Upper lobe of right lung (tissue), 1 donor: ENCODE measurements at places on chromosomes 16 and 17.
A peak's percentile ranks its signal among the peaks of the same experiment; 100 is the strongest.

- peak; percentile 100 for DNase-seq
These were observed at the start of the genes EMC6 and TAX1BP3 for GRCh38 chr17:3668279-3669084. EMC6 (plus strand) TSS chr17:3668812; CDS start chr17:3669147, 335 bp downstream. TAX1BP3 (minus strand) TSS chr17:3668578; CDS start chr17:3668526, 52 bp downstream.

GRCh38 chr16:10852948-10853347, 24.1 kb upstream of the CIITA start:
- DNase-seq, result no peak

- DNase-seq, result no peak
These were observed 34.5 kb downstream of the FAM222B start for GRCh38 chr17:28807925-28808634.

DNA sequence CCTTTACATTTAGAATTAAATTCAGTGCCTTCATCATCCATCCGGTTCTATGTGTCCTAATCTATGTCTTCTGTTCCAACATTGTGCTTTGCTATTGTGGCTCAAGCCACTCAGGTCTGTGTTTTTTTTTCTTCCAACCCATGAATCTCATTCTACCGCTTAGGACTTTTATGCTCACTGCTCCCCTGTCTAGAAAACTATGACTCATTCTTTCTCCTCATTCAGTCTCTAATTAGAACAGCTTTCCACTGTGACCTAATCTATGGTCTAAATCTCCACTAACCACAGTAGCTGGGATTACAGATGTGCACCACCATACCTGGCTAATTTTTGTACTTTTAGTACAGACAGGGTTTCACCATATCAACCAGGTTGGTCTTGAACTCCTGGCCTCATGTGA, 418.7 kb downstream of the KCNJ2 start:
- DNase-seq, result no peak

GRCh38 chr16:12170103-12171040, 193.8 kb downstream of the SNX29 start:
- DNase-seq, result no peak

- no peak for DNase-seq
These were observed 164.0 kb downstream of the LAT start for GRCh38 chr16:29148867-29149272.

DNA sequence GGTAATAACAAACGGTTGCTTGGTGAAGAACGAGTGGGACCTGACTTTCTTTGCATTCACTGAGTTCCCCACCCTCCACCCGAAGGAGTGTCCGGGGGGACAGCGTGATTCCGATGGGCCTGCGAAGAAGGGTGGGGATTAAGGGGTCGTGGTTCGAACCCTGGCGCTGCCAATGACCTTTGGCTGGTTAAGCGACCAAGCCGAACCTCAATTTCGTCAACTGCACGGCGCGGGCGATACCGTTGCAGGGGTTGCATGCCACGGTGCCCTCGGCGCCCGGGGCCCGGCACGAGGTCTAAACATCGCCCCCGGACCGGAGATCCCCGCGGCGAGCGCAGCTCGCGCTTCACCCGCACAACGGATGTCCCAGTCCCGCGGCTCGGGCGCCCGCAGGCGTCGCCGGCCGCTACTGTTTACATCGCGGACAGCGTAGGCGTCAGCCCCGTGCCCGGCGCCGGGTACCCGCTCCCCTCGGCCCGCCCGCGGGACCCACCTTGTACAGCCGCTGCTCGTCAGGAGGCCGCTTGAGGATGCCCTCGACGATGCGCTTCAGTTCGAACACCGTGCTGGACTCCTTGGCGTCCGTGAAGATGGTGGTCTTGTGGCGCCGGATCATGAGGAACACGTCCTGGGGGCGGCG, 460 bp downstream of the ELOB start:
- DNase-seq, result peak; percentile 77

DNA sequence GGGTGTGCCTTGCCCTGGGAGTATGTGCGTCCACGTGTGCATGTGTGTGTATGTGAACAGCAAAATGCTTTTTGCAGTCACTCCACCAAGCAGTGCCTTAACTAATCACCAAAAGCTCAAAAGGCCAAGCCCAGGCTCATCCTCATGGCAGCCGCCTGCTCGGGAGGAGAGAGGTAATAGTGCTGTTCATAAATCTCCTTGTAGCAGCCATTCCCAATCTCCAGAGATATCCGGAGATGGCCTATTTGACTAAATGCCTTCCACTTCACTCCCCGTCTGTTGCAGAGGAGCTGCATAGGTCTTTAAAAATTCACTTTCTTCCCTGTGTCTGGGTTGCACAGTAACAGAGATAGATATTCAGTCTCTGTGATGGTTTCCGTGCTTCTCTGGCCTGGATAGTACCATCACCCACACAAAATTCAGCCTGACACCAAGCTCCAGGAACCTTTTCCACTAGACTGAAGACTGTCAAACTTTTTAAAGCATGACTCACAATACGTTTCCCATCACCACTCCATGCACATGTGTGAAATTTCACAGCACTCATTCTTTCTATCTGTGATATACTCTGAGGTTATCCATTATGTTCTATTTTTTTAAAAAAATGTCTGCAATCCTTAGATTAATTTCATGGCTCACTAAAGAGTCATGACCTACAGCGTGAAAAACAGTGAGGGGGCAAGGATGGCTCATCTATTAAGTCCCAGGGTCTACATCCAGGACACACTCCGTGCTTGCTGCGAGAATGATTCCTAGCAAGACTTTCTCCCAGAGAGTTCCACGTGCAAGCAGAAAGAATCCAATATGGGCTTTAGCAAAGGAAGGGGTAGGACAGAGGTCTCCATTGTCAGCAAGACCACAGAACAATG, 357.8 kb downstream of the GRIN2A start:
- no peak for DNase-seq

DNA sequence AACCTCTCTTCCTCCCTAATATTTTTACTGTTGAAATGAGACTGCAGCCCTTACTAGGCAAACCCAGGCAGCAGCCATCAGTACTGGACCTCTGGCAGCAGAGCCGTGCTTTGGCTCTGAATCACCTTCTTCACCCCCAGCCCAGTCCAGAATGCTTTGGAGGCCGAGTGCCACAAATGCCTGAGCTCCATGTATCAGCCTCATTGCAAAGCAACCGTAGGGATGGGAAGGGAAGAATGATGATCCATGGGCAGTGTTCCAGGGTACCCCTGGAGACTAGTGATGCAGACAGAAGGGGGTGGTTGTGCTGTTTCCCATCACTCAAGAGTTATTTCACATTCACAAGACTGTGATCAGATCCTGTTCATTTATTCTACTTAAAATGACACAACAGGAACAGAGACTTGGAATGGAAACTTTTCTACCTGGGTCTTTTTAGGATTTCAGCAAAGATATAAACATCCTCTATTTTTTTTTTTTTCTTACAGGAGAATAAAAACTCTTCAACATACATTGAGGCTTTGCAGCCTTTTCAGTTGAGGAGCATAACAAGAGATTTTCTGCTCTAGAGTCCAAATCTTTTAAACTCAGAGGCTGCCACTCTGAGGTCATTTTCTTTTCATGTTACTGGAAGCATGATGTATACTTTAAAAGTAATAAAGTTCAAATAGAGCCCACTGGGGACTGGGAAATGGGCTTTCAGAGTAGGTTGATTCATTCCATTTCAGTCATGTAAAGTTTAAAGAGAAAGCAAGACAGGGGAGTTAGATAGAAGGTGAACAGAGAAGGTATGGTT, 138.3 kb downstream of the KCNJ2 start:
- no peak for DNase-seq

GRCh38 chr17:47240806-47241205, 12.8 kb upstream of the ITGB3 start:
- DNase-seq, result no peak

DNA sequence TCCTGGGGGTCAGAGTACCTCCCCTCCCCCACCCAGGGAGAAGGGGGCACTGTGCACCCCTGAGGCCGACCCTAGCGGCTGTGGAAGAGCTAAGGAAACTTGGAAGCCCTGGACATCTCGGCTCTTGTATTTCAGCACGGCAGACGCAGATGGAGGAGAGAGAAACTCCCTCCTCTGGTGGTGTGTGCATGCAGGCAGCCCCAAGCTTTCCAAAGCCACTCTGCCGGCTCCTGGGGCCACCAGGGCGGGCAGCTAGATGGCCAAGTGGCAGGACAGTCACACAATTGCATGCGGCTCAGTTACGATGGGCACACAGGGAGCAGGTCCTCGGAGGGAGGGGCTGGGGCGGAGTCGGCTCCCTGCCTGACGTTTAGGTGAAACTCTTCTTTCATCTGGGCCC, 195.5 kb downstream of the RBFOX3 start:
- no peak for DNase-seq

- no peak for DNase-seq
These were observed 34.9 kb downstream of the NUP93 start for GRCh38 chr16:56764835-56765234.

DNA sequence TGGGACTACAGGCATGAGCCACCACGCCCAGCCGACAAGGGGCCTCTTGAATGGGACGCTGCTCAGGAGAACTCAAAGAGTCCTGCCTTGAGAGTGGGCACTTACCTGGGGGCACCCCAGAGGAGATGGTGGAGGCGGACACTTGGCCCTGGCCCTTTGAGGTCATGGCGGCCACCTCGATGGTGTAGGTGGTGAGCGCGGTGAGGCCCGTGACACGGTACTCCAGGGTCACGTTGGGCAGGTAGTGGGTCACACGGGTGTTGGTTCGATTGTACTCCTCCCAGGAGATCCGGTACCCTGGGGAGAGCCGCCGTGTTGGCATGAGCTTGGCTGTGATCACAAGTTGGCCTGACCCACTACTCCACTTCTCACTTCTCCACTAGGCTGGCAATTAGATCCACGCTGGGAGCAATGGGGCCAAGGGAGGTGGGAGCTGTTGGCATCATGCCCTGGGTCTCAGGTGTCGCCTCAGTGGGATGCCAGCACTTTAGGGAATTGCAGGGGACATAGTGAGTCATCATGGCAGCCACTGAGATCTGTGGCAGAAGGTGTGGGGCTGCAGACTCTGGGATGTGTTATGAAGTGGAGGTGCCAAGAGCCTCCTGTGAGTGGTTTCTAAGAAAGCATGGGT, 89.2 kb upstream of the CDC42EP4 start:
- no peak for DNase-seq

- no peak for DNase-seq
These were observed 172.2 kb downstream of the ANKFN1 start for GRCh38 chr17:56325313-56326000.

- DNase-seq, result no peak
These were observed 25.6 kb downstream of the CMC2 start for GRCh38 chr16:80981103-80981502.

DNA sequence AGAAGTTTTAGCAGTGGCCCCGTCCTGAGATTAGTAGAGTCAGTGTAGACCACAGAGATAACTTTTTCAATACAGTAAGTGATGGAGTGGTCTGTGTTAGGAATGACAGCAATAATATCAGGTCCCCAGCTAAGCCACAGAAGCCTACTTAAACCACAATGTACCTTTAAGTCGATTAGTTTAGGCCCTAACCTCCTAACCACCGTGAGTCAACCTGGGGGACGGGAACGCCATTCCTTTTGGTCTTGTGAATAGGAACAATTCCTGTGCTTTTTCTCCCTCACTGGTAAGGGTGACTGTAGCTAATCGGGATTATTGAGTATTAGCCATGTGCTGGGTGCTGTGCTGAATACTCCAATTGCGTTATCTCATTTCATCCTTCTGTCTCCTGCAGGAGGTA, 14.0 kb downstream of the YPEL2 start:
- DNase-seq, result no peak

DNA sequence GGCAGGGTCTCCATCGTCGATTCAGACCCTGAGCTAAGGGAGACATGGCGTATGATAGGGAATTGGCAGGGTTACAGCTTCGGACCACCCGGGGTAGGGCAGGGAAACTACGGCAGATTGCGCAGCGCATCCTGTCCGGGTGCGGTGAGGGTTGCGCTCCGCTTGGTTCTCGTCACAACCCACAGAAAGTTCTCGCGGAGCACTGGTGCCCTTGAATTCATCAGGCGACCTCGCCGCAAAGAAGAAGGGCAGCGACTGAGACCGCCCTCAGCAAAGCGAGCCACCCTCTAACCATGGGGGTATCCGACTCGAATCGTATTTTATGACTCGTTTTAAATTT, 1.2 kb downstream of the HS3ST3B1 start:
- DNase-seq, result no peak

DNA sequence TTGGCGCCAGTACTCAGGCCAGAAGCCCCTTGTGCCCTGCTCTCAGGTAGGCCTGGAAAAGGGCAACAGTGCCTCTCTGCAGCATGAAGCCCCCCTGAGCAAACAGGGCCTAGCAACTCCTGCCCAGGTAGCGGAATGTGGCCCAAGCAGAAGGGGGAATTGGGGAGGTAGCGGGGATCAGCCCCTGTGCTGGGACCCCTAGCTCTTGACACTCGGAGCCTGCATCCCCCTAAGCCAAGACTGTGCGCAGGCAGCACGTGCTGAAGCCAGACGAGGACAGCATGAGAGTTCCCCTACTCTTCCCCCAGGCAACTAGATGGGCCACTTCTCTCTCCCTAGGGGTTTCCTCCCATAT, 823 bp upstream of the CD2BP2 start:
- no peak for DNase-seq
